ENCODE measurements at places on chromosomes 7 and 10.

DNA sequence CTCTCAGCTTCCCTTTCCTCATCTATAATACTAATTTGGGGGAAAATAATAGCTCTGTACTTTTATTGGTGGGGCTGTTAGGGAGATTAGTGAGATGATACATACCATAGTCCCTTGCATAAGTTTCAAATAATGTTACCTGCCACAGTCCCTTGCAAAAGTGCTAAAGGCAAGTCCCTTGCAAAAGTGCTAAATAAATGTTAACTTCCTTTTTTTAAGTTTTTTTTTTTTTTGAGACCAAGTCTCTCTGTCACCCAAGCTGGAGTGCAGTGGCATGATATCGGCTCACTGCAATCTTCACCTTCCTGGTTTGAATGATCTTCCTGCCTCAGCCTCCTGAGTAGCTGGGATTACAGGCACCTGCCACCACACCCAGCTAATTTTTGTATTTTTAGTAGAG is 43.4 kb upstream of the SRGN start:
- DNase-seq: peak; percentile 68

GRCh38 chr7:141073641-141074161 is at the start of gene TMEM178B:
TMEM178B (plus strand) TSS chr7:141074064.
- no peak for DNase-seq

DNA sequence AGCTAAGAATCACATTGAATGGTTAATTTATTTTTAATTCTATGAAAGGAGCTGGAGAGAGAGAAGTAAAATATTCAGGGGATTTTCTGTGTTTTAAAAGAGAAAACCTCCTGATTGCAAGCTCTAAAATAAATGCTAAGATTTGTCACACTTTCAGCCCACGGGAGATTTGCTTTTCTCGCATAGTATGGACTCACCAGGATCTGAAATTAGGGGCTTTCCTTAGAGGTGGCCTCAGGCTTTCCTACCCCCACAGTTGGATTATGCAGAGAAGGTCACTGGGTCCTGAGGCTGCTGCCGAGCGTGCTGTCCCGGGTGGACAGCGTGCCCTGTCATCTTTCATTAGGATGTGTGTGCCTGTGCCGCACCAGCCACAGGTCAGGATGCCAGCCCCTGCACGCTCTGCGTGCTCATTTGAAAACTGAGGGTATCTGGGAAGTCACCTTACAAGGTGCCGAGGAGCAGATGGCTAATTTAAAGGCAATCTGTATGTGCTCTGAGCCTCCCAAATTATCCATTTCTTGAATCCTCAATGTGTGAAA is 258.8 kb downstream of the CELF2 start:
- no peak for DNase-seq

- no peak for DNase-seq
These were observed 269.5 kb downstream of the TSPAN12 start for GRCh38 chr7:120588416-120588815.

- no peak for DNase-seq
These were observed 117.7 kb downstream of the ARID5B start for GRCh38 chr10:62019013-62019684.

- no peak for DNase-seq
These were observed 185.7 kb downstream of the STK31 start for GRCh38 chr7:23895666-23896096.

GRCh38 chr10:21516242-21517131 is 9.0 kb downstream of the SKIDA1 start:
- DNase-seq: peak; percentile 64

- DNase-seq: peak; percentile 74
These were observed 99.9 kb downstream of the CUBN start for GRCh38 chr10:17029581-17030271.

DNA sequence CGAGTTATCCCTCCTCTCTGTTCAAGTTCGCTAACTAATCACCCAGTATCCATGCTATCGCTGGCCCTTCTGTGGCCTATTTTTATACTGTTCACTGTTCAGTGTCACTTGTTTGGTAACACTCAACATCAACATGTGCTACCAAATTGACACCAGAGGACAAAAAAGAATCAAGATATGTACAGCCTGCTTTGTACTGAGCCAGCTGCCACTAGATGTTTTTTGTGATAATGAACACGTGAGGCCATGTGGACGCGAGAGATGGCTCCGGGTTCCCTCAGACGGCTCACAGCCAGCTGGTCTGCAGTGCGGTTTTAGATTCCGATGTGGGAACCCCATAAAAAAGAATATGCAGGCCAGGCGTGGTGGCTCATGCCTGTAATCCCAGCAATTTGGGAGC is 21.2 kb downstream of the CAV1 start:
- no peak for DNase-seq

- DNase-seq: no peak
These were observed 173.9 kb downstream of the USP6NL start for GRCh38 chr10:11437391-11438142.

DNA sequence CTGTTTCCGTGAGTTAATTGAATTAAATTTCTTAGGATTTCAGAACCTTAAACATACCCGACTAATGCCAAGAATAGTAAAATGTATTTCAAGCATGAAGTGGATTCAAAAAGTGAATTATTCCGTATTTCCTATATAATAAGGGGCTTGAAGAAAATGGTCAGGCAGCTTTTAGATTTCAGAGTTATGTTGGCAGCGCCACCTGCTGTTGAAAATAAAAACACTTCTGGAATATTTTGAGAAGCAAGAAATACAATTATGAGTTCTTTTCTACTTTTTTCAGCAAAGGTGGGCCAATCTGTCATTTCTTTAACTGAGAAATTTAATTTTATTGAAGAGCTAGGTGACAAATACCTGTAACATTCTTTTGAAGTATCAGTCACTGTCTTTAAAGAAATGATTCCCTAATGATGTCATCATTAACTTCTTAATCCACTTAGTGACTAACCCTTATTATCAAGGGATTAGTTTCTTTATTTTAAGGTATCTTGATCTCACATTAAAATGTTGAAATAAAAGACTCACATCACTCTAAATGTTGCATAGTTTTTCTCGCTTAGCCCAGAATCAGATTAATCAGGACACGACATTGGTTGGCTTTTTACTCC is 36.6 kb upstream of the AGR3 start:
- DNase-seq: peak; percentile 71

DNA sequence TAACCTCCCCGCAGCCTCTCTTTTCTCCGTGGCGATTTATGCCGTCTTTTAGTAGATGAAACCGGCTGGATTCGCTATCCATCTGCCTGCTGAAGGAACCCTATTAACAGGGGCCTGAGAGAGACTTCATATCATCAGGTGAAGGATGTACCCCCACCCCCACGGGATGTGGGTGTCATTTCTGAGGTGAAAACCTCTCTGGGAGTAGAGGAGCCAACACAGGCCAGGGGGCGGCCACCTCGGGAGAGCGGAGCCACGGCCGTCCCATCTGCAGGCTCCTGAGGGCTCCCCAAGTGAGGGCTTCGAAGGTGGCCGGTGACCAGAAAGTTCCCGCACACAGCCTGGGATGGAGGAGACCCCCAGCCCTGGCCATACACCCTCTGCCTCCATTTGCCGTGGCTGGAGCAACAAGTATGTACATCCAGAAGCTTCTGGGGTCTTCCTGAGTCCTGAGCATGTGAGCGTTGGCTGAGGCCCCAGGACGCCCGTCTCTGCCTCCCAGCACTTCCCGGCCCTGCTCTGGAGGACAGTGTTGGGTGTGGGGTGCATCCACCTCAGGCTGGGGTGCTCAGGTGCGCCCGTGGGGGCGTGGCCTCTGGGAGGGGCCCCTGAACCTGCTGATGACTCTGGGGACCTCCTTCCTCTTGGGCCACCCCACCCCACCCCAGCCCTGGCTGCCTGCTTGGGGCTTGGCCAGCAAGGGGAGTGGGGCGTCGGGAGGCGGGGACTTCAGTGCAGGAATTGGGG is 84.7 kb downstream of the NKX6-2 start:
- no peak for DNase-seq

GRCh38 chr7:12210179-12211053 is 678 bp upstream of the TMEM106B start:
- DNase-seq: peak; percentile 5

- no peak for DNase-seq
These were observed 57.0 kb upstream of the PFKP start for GRCh38 chr10:3010334-3010733.

DNA sequence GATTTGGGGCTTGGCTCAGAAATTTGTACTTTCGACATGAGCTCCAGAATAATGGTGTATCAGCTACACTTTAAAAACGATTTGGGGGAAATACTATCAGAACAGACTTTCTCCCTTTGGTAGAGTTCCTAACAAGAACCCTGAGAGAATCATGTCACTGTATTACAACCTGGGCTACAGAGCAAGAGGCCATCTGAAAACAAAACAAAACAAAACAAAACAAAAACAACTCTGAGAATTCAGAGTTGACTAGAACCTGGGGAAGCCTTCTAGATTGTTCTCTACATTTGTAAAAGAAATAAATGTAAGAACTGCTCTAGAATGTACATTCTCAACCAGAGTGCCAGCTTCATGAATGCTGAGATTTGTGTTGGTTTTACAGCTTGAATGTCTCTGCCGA is 262.6 kb upstream of the SEMA3D start:
- no peak for DNase-seq

DNA sequence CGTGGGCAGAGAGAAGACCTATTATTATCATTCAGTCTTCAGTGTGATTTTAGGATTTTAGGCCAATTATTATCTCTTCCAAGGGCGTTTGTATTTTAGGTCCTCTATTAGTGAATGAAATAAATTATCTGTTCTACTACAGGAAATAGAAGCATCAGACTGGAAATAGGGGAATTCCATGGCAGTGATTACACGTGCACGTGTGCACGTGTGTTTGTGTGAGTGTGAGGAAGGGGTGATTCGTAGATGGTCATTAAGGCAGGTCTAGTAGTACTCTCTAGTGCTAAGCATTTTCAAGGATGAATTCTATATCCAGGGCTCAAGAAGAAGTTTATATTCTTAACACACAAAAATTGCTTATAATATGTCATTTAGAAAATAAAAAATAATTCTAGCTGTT is 623.2 kb downstream of the GATA3 start:
- no peak for DNase-seq

DNA sequence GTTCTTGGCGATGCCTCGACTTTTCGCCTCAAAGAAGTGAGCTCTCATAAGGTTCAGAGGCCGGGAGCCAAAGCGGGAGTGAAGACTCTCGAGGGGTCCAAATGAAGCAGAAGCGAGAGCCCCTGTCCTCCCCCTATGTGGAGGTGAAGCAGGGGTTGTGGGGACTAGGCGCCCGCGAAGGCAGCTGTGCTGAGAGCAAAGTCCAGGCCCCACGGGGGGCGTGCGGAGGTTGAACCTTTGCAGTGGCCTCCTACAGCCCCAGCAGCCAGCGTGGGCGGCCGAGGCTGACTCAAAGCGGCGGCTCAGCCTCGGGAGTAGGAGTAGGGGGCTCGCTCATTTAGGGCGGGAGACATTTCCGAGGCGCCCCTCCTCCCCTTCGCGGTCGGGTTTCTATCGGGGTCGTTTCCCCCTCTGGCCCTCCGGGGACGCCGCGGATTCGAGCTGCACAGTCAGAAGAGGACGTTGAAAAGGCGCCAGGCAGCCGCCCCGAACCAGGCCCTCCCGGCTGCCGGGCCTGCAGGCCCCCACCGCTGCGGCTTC is 553 bp upstream of the ADD3 start:
- DNase-seq: peak; percentile 33

DNA sequence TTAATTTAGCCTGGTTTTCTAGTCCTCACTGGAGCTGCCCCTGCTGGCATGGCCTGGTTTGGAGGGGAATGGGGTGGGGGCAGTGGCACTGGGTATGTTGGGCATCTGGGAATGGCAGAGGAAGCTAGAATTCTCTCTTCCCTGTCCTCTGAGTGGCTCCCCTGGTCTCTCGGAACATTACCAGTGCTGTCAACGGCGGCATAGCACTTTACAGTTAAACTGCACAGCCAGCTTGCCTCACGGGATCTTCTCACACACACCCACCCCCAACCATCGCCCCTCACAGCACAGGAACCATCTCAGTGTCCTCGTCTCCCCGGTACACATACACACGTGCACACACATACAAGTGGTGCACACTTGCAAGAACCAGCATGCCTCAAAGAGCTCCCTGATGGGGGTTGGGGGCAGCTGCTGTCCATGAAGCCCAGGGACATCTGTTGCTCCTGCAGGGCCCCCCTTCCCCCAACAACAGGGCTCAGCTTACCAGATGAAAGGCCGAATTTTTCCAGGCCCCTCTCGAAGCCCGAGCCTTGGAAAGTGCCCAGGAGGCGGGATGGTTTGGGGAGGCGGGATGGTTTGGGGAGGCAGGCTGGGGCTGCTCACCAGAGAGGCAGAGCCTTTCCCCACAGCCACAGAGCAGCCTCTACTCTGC is 41.0 kb downstream of the TSPAN15 start:
- DNase-seq: no peak

- peak; percentile 48 for DNase-seq
These were observed 133.1 kb downstream of the SNX13 start for GRCh38 chr7:17807242-17807641.

GRCh38 chr10:103507235-103508191 is 14.0 kb downstream of the NEURL1 start:
- no peak for DNase-seq

- no peak for DNase-seq
These were observed 196.7 kb downstream of the HECW1 start for GRCh38 chr7:43308913-43309705.

- no peak for DNase-seq
These were observed 57.6 kb downstream of the RNLS start for GRCh38 chr10:88525371-88526069.

GRCh38 chr7:127678337-127678736 is 26.3 kb downstream of the SND1 start:
- no peak for DNase-seq

DNA sequence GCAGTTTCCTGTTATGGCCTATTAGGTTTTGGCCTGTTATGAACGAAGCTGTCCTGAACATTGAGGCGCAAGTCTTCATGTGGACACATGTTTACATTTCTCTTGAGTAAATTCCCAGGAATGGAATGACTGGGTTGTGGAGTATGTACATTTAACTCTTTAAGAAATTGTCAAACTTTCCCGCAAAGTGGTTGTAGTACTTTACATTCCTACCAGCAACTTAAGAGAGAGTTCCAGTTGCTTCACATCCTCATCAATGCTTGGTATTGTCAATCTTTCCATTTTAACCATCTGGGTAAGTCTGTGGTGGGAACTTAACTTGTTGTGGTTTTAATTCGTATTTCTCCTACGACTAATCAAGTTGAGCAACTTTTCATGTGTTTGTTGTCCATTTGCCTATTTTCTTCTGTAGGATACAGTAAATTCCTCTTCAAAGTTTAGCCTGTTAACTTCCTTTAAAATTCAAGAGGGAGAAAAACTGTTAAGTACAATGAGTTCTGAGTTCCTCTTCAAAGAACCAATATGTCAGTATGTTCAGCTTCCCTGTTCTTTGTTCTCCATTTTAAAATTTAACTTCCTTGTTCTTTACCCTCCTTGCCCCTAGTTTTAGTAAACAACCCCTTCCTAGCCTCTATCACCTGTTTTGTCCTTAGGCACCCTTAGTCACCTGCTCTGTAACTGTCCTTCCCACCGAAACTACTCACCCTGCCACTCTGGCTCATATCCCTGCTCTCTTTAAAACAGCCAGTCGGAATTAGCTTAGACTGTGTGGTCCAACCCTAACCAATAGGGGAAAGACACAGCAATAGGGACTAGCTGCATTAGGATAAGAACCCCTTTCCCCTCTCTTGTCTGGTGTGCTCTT is 74.0 kb downstream of the FAM241B start:
- no peak for DNase-seq
